ENCODE measurements at places on chromosomes 1 and 21.

- DNase-seq: no peak
Observed at GRCh38 chr21:41102281-41102680, 65.7 kb upstream of the BACE2 start.

DNA sequence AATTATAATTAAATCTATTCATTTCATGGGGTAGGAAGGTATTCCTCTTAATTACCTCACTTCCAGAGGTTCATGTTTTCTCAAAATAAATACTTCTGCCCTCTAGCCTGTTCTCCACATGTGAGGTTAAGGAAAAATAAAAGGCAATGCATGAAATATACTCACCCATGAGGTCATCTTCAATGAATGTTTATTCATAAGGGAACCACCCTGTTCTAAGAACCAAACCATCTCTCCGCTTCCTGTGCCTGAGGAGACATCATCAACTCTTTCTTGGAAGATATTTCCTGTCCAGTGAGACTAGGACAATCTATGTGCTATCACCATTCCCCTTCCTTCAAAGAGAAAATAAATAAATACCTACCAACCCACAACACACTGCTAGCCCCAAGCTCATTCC lies 513.7 kb upstream of the PLXNA2 start:
- no peak for DNase-seq

DNA sequence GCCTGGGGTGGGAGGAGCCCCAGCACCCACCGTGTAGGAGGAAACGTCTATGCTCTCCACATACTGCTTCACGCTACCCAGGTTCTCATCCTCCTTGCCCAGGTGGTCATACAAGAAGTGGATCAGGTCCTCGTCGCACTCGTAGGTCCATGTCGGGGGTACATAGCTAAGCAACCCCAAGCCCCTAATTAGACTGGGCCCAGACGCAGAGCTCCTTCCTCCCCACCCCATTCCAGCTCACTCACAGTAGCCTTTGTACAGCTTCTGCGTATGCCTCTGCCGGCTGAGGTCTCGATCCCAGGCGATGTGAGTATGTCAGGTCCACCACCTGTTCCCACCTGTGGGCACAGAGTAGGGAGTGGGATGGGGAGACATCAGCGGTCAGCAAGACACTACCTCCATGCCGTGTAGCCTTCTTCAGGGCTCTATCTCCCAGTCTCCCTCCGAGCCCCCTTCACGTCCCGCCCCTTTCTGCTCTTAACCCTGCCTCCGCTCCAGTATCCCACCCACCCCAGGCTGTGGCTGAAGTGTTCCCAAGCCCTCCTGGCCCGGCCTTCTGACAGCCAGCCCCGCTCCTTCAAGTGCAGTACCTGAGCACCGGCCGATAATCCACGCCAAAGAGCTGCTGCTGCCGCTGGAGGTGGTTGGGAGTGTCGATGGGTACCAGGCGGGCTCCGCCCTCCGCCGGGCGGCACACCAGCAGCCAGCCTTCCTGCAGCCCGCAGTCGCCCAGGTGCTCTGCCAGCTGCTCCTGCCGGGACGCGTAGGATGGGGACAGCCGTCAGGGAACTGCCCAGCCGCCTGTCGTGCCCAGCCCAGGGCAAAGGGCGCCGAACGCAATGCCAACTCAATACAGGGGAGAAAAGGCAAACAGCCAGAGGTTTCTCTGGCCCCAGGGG lies 919 bp downstream of the HECTD3 start:
- DNase-seq: no peak

DNA sequence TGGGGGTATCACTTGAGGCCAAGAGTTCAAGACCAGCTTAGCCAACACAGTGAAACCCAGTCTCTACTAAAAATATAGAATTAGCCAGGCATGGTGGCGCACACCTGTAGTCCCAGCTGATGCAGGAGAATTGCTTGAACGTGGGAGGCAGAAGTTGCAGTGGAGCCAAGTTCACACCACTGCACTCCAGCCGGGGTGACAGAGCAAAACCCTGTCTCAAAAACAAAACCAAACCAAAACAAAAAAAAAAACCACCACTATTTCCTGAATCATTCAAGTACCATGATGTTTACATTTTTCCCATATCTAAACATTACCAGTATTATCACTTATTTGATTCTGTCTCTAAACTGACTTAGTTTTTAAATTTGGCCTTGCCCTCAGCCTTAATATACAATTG lies 29.5 kb downstream of the TUT4 start:
- no peak for DNase-seq

GRCh38 chr1:201020721-201021629 lies 2.5 kb downstream of the KIF21B start:
- peak; percentile 19 for DNase-seq

- DNase-seq: no peak
Observed at GRCh38 chr1:86636898-86637297, 67.5 kb upstream of the SH3GLB1 start.

- no peak for DNase-seq
Observed at GRCh38 chr21:16570856-16571255, 841.1 kb downstream of the USP25 start.

- no peak for DNase-seq
Observed at GRCh38 chr1:21775985-21776562, 6.9 kb downstream of the USP48 start.

GRCh38 chr1:93969371-93969770 lies 60.1 kb upstream of the GCLM start:
- DNase-seq: no peak

GRCh38 chr1:225607355-225607754 lies 45.6 kb downstream of the ENAH start:
- DNase-seq: no peak

DNA sequence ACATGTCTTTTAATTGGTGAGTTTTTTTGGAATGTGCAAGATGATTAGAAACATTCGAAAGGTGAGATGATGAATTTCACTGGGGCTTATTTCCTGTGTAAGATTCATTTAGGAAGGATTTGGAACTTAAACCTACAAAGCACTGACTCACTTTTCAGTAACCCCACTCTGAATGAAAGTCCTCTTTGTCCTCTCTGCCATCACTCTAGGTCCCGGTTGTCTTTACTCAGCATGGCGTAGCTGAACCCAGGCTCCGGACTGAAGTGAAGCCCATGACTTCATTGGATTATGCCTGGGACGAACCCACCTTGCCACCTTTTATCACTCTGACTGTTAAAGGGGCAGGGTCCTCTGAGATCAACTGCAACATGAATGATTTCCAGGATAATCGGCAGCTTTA lies 139.4 kb downstream of the VPS13D start:
- no peak for DNase-seq

- DNase-seq: no peak
Observed at GRCh38 chr1:30545365-30545764, 178.0 kb downstream of the MATN1 start.

- DNase-seq: no peak
Observed at GRCh38 chr1:62181532-62181931, 13.1 kb upstream of the L1TD1 start.

GRCh38 chr1:13528320-13528719 lies 14.5 kb upstream of the LRRC38 start:
- DNase-seq: no peak

- no peak for DNase-seq
Observed at GRCh38 chr1:51927029-51927428, 48.5 kb upstream of the NRDC start.

DNA sequence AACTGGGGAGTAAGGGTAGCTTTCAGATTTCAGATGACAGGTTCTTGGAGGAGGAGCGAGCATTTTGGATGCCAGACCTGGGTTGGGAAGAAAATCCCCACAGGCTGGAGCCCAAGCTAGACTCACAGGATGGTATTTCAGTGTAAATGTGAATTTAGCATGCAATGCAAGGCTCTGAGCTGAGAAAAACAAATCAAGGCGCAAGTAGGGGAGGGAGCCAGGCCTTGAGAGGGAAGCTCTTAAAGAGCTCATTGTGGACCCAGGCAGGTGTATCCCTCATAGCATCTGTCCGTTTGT lies 386.1 kb downstream of the MATN1 start:
- DNase-seq: no peak

All from stimulated activated CD8-positive, alpha-beta memory T cell treated with anti-CD3 and anti-CD28 coated beads, Interleukin-7, amount 100 ng/mL, for 4 hours (primary cell).